Stimulated activated CD8-positive, alpha-beta memory T cell treated with anti-CD3 and anti-CD28 coated beads, Interleukin-4, amount 100 ng/mL, for 1 hour (primary cell): ENCODE measurements at places on chromosomes 16 and 17.

DNA sequence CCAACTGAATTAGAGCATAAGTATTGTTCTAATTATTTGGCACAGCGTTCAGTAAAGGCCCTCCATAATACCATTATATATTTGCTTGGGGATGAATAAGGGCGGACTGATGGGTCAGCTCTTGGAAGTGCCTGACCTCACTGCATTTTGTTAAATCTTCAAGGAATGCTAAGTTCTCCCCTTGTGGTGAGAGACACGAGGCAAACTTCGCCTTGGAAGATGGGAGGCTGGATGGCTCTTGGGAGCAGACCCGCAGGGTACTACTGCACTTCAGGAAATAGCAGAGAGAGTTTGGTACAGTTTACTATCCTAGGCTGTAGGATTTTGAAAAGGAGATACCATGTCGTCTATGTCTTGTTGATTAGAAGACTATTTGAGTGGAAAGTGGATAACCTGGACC is 87.0 kb upstream of the RPRML start:
- DNase-seq: no peak

GRCh38 chr17:55236316-55236715 is 28.4 kb upstream of the HLF start:
- DNase-seq: no peak

- DNase-seq: no peak
Measured at GRCh38 chr16:3595110-3595486, 16.3 kb downstream of the SLX4 start.

DNA sequence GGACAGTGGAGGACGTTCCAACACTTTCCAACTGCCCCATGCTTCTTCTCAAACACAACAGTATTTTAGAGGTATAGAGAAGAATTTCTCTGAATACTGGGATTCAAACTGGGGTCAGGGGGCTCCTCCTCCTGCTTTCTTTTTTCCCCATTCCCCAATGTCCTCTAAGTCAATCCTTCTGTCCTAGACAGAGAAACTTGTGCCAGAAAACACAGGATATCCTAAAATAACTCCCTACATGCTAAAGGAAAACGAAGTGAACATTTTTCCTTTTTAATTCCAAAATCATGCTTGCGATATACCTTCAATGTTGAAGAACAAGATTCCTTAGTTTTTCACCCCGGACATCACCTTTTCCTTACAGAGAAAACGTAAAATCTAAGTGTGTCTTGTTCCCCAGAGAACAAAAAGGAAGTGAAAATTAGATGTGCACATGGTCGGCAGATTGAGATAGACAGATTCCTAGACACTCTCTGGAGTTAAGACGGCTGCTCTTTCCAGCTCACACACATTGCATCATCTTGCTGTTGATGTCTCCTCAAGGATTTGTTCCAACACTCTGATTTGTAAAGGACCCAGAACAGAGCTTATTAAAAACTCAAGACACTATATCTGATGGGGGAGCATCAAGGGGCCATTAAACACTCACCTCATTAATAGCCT is 228.2 kb downstream of the GRIN2A start:
- DNase-seq: no peak

DNA sequence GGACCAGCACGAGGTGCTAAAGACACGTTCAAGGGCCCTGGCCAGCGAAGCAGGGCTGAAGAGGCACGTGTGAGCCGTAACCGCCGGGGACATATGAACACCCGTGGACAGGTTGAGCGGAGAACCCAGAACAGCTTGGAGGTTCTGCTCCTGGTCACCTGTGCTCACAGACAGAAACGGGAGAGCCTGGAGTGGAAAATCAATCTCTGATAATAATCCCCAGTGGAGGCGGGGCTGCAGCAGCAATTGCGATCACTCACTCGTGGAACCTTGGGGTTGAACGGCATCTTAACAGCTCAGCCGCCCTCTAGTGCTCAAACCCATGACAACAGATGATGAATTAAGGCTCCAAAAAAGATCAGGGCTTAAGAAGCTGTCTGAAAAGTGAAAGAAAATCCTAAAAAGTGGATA is 25.6 kb downstream of the WIPI1 start:
- no peak for DNase-seq

GRCh38 chr17:69972251-69972650 is 102.8 kb upstream of the KCNJ16 start:
- DNase-seq: no peak

DNA sequence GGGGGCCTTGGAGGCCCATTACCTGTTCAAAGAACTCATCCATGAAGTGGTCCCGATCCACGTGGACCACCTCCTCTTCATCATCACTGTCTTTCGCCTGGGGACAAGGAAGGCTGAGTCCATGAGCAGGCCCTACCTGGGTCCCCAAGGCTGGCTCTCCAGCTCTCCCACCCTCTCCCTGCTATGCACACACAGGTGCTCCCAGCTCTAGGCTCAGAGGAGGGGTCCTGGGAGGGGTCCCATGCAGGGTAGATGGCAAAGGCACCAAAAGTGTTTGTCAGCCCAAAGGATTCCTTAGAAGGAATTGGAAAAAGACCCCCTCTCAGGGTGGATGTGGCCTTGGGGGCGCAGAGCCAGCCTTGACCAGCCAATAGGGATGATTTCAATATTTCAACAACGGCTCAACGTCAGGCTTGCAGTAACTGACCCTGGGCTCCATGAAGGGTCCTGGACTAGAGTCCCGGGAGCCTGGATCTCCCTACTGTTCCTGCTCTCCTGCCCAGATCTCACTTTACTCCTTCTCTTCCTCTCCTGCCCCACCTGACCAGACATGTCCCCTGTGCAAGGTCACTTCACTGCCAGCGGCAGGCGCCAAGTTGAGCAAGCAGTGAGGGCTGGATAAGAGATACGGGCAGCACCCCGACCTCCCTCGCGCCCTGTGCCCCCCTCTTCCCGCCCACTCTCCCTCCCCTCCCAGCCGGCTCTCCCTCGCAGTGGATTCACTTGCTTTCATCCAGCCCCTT is 8.8 kb downstream of the STX1B start:
- no peak for DNase-seq

- no peak for DNase-seq
Measured at GRCh38 chr17:4898927-4899326, 409 bp upstream of the C17orf107 start.

DNA sequence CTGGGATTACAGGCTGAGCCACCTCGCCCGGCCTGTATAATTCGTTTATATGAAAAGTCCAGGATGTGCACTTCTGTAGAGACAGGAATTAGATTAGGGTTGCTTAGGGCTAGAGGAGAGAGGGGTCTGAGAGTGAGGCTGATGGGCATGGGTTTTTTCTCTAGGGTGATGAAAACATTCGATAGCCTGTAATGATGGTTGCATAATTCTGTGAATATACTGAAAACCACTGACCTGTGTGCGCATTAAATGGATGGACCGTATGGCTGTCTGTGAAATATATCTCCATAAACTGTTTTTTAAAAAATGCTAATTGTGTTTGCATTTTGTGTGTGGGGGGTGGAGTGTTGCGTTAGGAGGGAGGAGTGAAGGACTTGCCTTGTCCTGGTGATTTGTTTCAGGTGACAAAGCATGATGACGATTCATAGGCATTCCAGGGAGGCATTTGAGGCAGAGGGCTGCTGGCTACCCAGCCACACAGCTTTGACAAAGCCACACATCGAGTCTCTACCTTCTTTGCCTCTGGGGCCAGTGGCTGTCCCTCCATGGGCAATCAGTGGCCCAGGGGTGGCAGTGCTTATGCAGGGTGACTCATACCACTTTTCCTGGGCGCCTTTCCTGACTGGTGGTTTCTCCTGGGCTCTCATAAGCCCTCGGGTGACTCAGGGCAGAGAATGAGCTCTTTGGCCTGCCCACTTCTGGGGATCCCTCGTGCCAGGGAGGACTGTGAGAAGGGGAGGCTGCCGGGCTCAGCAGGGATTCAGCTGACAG is 148.5 kb upstream of the WSCD1 start:
- DNase-seq: no peak

DNA sequence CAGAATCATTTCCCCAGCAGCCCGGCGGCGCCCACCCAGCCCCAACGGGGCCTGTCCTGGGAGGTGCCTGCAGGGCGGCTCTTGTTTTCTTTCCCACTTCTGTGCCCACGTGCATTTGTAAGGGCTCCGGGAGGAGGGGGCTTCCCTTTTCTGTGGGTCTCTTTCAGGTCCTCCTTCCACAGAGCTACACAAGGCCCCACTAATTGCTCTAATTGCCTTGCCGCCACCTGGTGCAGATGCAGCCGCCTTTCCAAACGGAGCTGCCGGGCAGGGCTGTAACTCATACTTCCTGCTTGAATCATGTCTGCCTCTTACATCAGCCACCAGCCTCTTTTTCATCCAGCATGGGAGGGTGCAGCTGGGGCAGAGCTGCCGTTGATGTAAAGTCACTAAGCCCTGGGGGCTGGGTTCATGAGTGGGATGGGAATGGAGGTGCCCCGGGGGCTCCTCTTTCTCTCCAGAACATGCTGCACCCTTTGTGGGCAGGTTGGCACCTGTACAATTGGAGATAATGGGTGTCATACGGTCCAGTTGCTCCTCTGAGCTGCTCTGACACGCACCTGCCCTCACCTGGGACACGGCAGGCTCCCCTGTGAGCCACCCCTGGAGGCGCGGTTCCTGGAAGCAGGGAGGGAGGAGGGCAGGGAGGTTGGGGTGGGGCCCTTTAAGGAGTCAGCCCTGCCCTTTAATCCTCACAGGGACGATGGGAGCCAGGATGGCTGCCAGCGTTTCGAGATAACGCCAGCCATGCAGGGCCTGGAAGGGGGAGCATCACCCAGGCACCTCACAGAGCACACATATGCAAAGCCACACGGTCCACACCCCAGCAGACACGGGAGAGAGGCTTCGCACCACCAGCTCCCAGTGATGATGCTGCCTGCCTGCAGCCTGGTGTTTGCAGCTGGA is 41.1 kb upstream of the KLHDC4 start:
- DNase-seq: no peak

DNA sequence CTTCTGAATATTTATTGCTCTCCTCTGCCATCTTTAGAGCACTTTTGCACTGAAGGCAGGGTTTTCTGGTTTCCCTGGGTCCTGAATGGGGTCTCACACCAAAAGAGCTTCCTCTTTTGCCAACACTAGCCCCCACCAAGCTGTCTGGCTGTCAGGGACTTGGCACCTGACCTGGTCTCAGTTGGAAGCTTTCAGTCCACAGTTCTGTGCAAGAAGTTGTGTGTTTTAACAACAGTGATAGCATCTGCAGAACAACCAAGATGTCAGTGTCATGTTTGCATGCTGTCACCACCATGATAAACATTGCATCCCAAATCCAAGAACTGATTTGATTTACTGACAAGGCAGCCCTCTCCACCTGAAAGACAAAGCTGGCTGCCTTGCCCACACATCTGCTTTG is 448.5 kb upstream of the CCL2 start:
- DNase-seq: no peak

- no peak for DNase-seq
Measured at GRCh38 chr16:63907251-63907650, 1214.6 kb downstream of the CDH11 start.
